ENCODE measurements at places on chromosomes 4 and X.
A peak's percentile ranks its signal among the peaks of the same experiment; 100 is the strongest.

DNA sequence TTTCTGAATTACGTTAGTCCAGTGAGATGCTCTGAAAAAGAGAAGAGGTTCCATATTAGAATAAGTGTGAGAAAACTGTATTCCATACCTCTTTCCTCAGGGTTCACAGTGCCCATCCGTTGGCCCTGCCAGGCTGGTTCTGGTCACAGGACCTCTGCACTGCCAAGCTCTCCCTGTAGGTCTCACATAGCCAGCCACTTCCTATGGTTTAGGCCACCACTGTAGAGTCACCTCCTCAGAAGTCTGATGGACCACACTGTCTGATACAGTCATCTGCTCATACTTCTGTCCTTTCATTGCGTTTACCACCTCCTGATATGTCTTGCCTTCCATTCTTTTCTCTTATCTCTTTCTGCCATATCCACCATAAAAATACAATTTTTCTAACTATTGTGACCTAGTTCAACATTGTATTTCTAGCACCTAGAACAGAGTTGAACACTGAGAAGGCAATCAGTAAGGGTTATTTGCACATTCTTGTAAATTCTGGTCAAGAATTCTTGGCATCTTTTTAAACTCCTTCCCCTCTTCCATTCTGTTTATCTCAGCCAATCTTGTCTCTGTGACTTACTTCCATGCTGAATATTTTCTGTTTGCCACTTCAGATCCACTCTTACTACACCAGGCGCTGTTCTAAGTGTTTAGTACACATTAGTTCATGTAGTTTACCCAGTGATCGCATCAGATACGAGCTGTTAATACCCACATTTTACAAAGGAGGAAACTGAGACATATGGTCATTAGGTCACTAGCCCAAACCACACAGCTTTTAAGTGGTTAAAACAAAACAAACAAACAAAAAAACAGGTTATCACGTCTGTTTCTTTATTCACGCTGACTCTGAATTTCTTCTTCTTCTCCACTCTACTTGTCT lies 125.6 kb downstream of the CBR4 start:
- no peak for DNase-seq

DNA sequence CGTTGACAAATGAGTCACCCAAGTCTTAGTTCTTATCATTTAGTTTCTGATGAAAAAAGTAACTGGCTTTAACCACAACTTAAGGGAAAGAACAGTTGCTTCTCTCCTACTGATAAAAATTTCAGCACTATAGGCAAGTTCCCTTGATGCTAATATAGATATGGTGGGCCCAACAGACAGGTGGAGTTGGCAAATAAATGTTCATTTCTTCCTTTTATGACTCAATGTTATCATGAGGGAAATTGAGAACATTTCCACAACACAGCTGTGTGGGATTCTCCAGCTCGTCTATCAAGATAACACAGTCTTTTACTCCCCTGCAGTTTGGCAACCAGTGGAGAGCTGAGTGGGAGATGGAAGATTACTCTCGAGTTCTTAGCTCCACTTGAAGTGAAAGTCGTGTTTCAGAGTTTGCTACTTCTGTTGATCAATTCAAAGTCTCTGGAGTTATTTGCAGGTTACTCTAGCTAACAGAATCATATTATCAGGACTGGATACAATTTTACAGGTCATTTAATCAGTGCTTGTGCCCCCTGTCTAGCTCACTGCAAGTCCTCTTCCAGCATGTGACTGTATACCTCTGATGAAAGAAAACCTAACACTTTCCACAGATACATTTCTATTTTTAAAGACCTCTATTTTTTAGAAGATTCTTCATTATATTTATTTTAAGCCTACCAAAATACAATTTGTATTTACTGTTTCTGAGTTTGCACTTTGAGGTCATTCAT lies 270.6 kb upstream of the GK2 start:
- peak; percentile 2 for DNase-seq

- no peak for DNase-seq
Observed at GRCh38 chrX:13752646-13753045, 18.1 kb downstream of the OFD1 start.

DNA sequence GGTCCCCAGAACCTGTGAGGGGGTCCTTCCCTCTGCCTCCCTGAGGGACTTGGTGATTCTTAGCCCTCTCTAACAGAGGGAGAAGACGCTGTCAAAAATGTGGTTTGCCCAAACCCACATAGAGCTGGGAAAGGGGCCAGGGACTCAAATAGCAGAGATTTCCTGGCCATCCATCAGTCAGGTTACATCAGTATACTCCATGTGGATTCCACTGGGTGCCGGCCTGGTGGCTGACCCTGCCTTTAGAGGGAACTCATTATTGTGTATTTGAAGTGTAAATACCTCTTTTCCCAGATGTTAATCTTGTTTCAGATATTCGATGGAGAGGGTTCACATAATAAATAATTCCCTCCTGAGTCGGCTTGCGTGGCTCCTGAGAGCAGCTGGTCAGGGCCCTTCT lies 130.3 kb downstream of the TBL1X start:
- no peak for DNase-seq

DNA sequence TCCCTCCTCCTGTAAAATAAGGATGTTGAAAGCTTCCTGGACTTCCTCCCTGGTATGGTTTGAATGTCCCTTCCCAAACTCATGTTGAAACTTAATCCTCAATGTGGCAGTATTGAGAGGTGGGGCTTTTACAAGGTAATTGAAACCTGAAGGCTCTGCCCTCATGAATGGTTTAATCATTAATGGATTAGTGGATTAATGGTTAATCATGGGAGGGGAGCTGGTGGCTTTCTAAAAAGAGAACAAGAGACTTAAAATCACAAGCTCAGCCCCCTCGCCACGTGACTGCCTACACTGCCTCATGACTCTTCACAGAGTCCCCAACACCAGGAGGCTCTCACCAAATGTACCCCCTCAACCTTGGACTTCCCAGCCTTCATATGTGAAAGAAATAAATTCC lies 124.6 kb upstream of the ANXA3 start:
- no peak for DNase-seq

- DNase-seq: no peak
Observed at GRCh38 chr4:113832803-113833202, 71.3 kb upstream of the CAMK2D start.

GRCh38 chrX:126338916-126339315 lies 172.8 kb upstream of the DCAF12L2 start:
- peak; percentile 2 for DNase-seq

- DNase-seq: no peak
Observed at GRCh38 chr4:138052806-138053632, 189.1 kb downstream of the SLC7A11 start.

GRCh38 chr4:124631760-124632159 lies 80.8 kb downstream of the ANKRD50 start:
- peak; percentile 30 for DNase-seq

DNA sequence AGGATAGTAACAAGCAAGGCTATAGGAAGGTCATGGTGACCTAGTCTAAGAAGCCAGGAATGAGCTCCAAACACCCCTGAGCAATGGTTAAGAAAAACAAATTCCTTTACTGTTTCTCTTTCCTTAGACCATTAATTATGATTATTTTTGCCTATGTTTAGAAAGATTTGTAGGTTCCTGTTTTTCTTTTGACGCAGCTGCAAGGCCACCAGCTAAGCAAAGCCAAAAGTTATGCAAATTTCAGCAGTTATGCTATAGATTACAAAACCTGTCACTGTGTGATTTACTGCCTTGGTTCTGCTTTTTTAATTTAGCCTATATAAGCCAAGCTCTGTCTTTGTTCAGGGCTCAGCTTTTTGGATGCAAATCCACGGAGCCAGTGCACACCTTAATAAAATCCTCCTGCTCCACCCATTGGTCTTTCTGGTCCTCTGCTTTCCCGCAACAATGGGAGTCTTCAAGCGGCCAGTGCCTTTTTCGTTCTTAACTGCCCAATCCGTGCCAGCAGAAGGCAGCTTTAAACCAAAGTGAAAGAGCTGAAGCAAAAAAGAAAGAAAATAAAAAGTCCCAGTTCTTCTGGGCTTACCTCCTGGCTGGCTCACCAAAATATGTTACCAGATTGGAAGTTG lies 1.4 kb upstream of the CEP135 start:
- no peak for DNase-seq

DNA sequence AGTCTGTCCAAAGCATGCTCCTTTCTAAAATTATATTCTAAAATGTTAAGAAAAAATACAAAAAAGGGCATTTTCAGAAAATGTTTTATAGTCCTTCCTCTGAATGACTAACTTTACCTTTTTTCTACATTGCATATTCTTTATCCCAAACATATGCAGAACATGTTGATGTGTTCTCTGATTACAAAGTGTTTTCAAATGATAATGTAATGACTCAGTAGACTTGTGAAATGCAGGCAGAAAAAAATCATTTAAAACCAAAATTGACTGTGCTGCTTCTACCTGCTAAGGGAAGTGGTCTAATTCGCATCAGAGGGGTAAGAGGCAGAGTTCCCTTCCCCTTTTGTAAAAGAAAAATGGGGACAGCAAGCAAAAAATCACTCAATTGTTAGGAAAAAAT lies 22.7 kb upstream of the YTHDC1 start:
- no peak for DNase-seq

- DNase-seq: peak; percentile 9
Observed at GRCh38 chr4:94307231-94307871, 35.3 kb downstream of the HPGDS start.

DNA sequence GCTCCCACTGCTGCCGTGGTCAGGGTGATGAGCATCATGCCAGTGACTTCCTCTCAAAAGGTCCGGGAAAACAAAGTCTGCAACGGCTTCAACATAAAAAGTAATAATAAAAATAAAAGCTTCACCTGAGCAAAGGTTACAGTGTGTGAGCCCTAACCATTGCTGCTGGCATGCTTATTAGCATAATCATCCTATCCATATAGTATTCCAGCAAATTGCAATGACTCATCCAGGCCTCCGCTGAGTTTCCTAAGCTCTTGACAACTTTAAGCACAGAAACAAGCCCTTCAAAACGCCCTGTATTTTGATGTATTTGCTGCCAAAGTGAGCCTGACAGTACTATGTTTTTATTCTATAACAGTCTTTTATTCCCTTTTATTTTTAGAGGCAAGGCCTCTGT lies 100.5 kb downstream of the AASDH start:
- DNase-seq: no peak

- no peak for DNase-seq
Observed at GRCh38 chr4:99165978-99166377, 21.9 kb upstream of the ADH4 start.

- DNase-seq: no peak
Observed at GRCh38 chrX:44903830-44904530, 31.0 kb downstream of the KDM6A start.

DNA sequence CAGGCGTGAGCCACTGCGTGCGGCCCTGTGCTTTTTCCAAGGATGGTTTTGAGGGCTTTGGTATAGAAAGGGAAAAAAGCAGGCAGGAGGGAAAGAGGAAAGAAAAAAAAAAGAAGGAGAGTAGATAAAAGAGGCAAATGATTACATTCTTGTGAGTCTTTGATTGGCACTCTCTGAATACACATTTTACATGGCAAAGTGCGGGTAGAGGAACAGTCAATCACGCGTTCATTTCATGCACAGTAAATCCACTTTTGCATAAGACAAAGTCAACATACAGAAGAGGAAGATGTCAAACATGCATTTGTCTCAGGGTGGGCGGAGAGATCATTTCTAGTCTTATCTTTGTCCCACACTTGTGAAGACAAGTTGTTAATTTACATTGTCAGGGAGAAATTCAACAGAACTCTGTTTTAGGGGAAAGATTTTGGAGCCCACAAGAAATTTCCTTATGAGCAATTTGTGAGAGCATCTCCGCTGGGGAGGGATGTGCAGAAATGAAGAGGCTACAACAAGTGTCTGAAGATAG lies 183.2 kb downstream of the DHRSX start:
- DNase-seq: no peak

DNA sequence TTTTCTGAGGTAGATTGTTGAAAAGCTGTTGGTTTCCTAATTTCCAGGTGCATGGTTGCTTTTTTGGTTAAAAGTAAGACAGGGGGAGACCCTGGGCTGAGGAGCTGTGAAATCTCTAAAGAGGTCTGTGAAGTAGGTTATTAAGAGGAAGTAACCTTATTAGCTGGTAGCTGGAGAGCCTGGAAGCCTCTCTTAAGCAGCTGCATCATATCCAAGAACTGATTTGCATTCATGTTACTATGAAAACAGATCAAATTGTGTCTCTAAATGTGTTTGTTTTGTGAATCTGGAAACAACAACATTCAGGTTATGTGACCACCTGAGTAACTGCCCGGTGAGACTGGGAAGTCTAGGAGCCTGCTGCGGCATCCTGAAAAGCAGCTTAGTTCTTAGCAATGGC lies 54.1 kb downstream of the ARHGAP10 start:
- peak; percentile 50 for DNase-seq

DNA sequence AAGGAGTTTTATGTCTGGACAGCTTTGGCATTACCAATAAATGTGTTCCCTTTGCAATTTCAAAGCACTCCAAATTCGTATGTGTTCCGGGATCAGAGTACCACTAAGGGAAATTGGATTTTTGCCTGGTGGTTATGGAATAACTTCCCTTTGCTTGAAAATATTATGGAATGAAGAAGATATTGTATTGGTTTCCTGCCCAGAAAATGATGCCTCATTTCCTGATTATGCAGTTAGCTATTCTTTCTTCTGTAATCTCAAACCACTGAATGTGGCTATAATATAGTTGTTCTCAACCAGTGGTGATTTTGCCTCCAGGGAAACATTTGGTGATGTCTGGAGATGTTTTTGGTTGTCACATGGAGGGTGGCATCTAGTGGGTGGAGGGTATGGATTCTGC lies 142.9 kb downstream of the PCDH7 start:
- DNase-seq: peak; percentile 39

GRCh38 chrX:85213792-85214530 lies 29.6 kb downstream of the SATL1 start:
- no peak for DNase-seq

DNA sequence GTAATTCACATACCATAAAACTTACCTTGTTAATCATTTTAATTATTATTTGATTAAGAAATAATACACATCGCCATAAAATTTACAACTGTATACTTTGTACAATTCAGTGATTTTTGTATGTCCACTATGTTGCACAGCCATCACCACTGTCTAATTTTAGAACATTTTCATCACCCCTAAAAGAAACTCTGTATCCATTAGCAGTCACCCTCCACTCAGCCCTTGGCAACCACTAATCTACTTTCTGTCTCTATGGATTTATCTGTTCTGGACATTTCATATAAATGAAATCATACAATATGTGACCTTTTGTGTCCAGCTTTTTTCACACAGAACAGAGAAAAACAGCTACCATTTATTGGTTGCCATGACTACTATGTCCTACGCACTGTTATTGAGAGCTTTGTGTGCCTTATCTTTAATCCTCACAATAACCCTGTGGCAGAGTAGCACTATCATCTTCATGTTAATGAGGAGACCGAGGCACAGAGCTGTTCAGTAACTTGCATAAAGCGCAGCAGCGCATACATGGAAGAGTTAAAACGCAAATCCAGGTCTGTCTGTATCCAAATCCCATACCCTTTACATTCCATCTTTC lies 64.6 kb upstream of the PAGE1 start:
- no peak for DNase-seq
